ENCODE measurements at places on chromosomes 13 and 19. TPM values are rescaled to one million over a fixed set of nuclear protein-coding genes. Genes with fewer than 3 reads are reported as not detected.

The KRTDAP gene
- total RNA-seq, result not detected

The MAP4K1 gene
- total RNA-seq, result 7.4 TPM

DNA sequence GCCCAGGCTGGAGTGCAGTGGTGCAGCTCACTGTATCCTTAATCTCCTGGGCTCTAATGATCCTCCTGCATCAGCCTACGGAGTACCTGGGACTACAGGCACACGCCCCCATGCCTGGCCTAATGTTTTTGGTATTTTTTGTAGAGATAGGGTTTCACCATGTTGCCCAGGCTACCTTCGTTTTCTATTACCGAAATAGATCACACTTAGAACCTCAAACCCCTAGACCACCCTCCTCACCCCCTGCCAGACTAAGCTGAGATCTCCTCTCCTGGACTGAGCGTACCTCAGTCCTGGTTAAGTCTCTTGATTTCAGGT, 391 bp downstream of the KLF1 start:
- no peak for DNase-seq

DNA sequence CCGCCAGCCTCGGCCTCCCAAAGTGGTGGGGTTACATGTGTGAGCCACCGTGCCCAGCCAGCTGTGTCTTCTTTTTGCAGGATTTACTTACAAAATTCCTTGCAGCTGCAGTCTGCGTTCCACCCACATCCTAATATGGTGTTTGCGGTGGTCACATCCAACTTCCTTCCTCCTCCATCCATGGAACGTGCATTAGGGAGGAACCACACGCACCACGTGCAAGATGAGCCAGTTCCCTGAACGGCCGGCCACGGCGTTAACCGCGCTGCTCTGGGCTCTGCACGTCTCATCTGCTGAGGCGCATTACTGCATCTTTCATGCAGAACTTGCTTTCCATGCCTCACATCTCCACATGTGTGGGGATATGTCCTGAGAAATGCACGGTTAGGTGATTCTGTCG, 13.0 kb upstream of the SIGLEC11 start:
- peak; percentile 23 for DNase-seq

- peak; percentile 46 for DNase-seq
These were observed 1.2 kb downstream of the ZSWIM4 start for GRCh38 chr19:13796301-13797057.

All from mucosa of descending colon (tissue), 3 donors.